Activated CD4-positive, alpha-beta T cell treated with anti-CD3 and anti-CD28 coated beads, Interleukin-2, amount 50 U/mL, for 24 hours (primary cell): ENCODE measurements at places on chromosomes 5 and 9.
A peak's percentile ranks its signal among the peaks of the same experiment; 100 is the strongest.

- no peak for DNase-seq
Observed at GRCh38 chr9:97880336-97880735, 27.3 kb downstream of the FOXE1 start.

GRCh38 chr5:172683645-172684471 lies 42.8 kb downstream of the NEURL1B start:
- DNase-seq: peak; percentile 40

DNA sequence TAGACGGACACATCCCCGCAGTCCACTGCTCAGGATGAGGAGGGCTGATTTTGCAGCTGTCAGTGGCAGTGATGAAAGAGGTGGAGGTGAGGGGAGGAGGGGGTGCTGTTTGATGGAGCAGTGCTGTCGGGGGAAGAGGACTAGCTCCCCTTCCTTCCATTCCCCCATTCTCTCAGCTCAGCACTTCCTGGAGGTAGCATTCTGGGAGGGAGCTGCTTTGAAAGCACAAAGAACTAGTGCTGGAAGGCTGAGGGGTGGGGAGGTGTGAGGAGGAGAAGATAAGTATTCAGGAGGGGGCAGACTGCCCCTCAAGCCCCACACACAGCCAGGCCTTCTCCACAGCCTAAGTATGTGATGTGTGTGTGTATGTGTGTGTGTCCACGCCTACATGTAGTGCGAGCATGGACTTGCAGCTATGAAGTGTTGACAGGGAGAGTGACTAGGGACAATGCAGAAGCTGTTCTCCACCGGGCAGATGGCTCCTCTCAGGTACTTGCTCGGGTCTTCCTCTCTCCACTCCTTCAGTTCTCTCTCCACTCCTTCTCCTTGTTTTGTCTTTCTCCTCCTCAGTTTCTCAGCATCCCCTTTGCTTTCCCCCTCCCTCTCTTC lies 65.5 kb upstream of the HSPA9 start:
- DNase-seq: no peak

DNA sequence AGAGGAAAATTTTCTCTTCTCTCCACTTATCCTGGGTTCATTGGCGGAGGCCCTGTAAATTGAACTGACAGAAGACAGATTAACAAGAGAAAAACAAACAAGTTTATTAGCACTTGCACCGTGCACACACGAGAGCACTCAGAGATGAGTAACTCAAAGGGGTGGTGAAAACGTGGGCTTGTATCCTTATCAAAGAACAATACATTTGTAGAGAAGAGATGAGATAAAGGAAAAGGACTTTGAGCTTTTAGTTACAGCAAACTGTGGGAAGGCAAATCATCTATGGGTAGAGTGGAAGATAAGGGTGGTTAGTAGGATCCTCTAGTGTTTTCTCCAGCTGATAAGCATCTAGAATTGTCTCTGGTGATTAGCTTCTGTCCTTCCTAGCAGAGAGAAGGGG lies 44.4 kb upstream of the ROR2 start:
- DNase-seq: no peak

DNA sequence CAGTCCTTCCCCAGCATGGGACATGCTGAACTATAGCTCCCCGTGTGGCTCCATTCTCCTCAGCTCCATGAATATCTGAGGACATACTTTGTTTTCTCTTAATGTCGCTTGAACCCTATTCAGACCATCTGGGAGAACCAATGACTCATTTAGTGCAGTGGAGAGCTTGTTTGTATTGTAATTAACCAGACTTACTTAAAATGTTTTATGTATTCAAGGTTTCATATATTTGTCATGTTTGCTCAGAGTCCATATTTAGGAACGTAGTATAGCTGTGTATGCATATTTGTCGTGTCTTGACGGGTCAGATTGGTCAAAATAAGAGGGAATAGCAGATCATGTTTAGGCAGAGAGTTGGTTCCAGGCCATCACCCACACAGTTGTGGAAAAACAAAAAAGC lies 150.1 kb upstream of the NTRK2 start:
- no peak for DNase-seq

DNA sequence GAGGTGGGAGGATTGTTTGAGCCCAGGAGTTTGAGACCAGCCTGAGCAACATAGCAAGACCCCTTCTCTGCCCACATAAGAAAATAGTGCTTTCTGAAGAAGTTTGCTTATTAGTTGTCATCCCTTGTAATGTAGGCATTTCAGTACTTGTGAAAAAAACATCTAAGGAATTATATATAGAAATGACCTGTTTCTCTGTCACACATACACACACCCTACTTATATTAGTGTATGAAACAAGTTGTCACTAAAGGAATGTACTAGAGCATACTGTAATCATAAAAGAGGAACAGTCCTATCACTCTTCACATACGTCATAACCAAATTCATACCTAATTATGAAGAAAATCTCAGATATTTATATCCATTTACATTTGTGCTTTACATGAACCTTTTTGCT lies 122.0 kb downstream of the NIPBL start:
- no peak for DNase-seq

DNA sequence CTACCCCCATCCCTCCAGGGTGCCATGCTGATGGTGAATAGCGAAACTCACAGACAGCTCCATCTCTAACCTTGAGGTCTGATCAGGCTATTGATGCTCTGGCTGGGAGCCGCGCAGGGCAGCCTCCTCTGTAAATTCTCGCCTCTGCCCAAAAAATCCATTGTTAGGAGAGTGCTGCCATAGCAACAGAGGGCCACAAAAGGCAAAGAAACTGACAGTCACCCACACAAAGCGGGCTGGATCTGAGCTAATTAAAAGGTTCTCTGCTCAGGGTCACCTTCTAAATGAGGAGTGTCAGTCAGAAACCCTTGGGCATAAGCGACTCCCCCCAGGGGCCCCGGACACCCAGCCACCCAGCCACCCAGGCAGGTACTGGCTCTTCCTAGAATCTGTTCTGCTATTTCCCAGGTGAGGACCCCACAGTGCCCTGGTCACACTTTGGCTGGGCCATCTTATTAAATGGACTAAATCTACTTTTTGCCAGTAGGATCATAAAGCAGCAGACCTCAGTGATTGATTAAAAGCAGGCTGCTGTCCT lies 126.7 kb downstream of the MED10 start:
- DNase-seq: no peak

DNA sequence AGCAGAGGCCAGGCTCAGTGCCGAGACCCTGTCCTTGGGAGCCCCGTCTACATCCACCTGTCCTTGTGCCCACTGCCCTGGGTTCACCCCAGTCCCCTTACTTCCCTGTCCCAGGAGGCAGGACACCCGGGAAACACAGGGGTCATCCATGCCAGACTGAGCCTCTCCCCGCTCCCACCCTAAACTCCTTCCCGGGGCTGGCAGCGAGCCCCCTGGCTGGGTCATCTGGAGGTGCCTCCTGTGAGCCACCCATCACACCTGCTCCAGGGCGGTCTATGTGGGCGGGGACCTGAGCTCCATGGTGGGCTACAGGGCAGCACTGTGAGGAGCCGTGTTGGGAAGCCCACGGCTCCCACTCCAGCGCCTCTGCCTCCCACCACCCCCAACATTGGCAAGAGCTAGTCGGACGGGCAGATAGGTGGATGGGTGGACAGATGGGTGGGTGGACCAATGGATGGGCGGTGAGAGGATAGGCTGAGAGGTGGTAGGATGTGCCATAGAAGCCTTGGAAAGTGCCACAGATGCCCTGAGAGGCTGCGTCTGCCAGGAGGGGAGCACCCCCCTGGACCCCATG lies 42.5 kb upstream of the RXRA start:
- DNase-seq: no peak

GRCh38 chr5:51392689-51393199 lies 9.5 kb downstream of the ISL1 start:
- DNase-seq: no peak

DNA sequence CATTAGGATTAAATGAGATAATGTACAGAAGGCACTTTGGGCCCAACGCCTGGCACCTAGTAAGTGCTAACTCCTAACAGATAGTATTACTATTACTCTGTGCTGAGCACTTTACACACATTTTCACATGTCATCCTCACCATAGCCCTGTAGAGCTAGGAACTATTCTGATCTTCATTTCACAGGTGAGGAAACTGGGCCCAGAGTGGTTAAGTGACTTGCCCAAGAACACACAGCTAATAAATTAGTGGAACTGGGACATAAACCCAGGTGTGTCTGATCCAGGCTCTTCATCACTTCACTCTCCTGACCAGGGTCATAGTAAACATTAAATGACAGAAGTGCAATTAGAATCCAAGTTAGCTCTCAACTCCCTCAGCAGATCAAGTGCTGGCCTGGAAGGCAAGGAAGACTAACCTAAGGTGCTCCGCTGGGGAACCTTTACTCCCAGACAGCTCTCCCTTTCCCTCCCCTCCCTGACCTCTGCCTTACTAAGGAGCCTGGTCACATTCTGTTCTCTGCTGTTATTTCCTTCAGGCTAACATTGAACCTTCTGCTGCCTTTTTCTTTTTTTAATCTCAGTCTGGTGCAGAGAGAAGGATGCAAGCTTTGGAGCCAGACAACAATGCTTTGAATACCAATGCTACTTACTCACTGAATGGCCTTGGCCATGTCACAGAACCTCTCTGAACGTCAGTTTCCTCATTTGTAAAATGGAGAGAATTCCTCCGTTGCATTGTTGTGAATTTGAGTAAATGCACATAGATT lies 4.1 kb upstream of the ADRA1B start:
- no peak for DNase-seq

GRCh38 chr9:76585487-76586389 lies 126.8 kb downstream of the GCNT1 start:
- no peak for DNase-seq

- DNase-seq: peak; percentile 52
Observed at GRCh38 chr5:142012186-142012785, 541 bp downstream of the GNPDA1 start.

DNA sequence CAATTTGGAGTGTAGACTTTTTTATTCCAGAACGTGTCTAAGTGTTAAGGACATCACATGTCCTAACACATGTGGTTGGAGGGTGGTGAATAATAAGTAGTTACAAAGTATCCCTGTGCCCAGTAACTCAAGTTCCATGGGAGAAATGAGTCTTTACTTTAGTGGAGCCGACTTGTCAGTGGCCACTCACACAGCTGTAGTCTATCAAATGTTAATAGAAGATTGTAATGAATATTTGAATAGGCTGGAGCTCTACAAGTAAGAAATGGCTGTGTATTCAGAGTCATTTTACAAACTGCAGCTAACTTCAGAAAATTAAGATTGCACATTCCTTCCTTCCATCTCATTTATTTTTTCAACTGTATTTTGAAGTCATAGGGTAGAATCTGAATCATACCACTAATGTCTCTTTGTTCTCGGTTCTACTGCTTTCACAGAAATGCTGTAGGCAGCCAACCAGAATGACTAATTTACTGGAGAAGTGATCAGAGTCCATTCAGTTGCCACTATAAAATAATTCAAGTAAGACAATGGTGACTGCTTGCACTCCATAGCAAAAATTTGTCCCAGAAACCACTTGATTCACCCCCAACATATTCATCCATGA lies 394.8 kb downstream of the NR2F1-AS1 start:
- DNase-seq: no peak

DNA sequence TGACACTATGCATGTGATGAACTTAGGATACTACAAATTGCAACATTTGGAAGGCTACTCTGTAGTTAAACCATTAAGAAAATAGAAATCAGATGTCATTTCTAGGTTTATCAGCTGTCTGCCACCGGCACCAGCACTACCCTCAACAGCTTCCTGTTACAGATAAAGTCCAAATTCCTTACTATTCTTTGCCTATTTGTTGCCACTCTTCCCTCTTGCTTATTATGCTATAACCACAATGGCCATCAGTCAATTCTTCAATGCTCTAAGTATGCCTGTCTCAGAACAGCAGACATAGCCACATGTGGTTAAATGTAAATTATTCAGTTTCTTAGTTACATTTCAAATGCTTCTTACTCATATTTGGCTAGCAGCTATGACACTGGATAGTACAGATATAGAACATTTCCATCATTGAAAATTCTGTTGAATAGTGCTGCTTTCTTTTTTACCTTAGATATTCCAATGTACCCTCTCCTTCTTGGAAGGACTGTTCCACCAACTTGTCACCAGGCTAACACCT lies 21.0 kb downstream of the DHX29 start:
- no peak for DNase-seq

- DNase-seq: no peak
Observed at GRCh38 chr5:60260658-60261057, 367.1 kb upstream of the PDE4D start.

DNA sequence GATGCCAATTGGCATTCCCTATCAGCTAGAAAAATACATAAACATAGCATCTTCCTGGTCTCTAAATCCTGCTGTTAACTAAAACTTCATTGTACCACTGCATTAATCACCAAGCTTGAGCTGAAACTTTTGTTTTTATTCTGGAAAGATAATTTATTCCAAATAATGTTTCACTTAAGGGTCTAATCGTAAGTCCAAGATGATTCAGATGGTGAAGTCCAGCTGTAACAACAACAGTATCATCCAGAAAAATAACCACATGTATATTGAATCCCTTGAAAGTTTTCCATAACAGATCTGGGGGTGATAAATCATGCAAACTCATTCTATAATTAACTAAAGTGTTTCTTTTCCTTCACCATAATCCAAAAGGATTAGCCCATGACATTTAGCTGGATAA lies 23.9 kb downstream of the RORB start:
- no peak for DNase-seq

GRCh38 chr9:98654247-98654646 lies 54.5 kb downstream of the GABBR2 start:
- no peak for DNase-seq

DNA sequence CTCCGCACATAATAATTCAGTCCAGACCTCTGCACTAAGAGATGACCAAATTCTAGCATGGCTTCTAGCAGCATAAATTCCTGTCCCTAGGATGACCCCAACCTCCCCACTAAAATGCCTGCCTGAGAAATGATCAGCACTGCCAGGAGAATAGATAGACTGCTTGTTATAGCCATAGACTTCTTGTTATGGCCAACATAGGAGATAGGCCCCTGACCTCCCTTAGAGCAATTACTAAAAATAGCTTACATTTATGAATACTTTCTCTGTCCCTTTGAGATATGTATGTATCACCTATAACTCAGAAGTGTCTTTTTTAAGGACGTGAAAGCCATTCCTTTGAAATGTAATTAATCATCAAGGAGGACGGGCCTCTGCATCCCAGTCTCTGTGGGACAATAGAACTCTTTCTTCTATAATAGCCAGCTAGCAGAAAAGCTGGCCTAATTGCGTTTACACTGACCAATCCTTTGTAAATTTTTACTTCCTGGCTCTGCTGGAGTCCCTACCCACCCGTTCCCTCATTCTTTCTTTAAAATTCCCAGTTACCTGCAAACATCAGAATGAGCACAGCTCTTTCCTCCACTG lies 1002.7 kb downstream of the CDH18 start:
- no peak for DNase-seq

DNA sequence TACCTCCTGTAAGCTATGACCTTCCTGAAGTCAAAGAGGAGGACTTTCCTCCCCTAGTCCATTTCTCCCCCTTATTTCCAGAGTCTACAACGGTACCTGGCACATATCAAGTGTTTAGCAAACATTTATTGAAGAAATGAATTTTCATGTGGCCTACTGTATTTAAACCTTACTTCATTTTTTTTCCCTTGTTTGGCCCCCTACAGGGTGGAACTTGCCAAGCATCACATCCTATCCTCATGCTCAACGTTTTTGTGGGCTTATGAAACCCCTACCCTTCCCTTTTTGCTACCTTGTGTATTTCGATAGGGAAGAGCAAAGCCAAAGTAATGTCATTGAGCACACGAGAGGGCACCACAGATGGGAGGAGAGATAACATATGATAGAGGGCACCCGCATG lies 1857.8 kb upstream of the WWC1 start:
- DNase-seq: no peak
